ENCODE measurements at places on chromosomes 5 and 9.

- DNase-seq = no peak
Observed at GRCh38 chr5:83889971-83890745, 169.5 kb upstream of the HAPLN1 start.

DNA sequence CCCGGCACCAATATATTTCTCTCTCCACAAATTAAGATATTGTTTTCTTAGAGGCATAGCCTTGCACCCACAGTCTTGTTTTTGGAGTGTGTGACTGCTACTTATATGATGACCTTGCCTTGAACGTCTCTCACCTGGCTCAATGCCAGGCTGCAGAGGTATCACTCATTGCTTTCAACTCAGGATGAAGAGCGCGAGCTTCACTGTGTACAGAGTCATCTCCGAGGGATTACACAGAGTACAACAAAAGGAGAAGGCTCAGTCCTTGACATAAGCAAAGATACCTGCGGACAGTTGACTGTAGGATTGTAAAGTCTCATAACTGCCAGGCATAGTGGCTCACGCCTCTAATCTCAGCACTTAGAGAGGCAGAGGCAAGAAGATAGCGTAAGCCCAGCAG, 53.8 kb downstream of the CD180 start:
- no peak for DNase-seq

DNA sequence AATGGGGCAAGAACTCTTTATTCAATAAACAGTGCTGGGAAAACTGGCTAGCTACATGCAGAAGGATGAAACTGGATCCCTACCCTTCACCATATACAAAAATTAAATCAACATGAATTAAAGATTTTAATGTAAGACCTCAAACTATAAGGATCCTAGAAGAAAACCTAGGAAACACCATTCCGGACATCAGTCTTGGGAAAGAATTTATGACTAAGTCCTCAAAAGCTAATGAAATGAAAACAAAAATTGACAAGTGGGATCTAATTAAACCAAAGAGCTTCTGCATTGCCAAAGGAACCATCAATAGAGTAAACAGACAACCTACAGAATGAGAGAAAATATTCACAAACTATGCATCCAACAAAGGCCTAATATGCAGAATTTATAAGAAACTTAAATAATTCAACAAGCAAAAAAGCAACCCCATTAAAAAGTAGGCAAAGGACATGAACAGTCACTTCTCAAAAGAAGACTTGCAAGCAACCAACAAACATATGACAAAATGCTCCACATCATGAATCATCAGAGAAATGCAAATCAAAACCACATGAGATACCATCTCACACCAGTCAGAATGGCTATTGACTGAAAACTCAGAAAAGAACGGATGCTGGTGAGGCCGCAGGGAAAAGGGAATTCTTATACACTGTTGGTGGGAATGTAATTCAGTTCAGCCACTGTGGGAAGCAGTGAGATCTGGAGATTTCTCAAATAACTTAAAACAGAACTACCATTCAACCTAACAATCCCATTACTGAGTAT, 104.3 kb upstream of the MAP3K1 start:
- DNase-seq = no peak

- DNase-seq = no peak
Observed at GRCh38 chr9:24413651-24414050, 132.0 kb downstream of the IZUMO3 start.

DNA sequence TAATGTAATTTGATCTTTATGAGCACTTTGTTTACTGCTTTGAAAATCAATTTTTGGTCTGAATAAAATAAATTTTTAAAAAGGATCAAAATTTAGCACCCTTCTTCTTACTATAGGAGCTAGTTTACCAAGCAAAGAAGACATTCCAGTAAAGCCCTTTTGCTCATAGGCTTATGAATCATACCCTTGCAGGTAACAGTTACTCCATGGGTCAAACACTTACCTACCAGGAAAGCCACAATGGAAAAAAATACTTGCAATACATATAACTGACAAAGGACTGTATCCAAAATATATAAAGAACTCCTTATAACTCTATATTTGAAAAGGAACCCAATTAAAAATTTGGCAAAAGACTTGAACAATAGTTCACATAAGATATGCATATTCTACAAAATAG, 66.6 kb downstream of the SHOC1 start:
- DNase-seq = no peak

DNA sequence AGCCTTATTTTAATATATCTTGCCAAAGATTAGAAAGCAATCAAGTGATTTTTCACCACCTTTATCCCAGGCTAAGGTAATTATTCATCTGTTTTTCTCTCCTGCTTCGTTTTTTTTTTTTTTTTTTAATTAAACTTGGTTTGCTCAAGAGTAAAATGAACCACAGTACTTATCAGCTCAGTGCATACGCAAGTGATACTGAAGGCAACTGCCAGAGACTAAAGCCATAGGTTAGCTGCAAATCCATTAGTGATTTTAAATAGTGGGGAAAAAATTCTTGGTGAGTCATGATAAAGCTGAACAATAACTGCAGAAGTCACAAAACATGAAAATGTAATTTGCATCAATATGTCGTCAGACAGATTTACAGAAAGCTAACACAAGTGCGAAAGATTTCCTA, 829.1 kb downstream of the PTPRD start:
- no peak for DNase-seq

- DNase-seq = no peak
Observed at GRCh38 chr5:122054266-122054665, 23.8 kb downstream of the LOX start.

DNA sequence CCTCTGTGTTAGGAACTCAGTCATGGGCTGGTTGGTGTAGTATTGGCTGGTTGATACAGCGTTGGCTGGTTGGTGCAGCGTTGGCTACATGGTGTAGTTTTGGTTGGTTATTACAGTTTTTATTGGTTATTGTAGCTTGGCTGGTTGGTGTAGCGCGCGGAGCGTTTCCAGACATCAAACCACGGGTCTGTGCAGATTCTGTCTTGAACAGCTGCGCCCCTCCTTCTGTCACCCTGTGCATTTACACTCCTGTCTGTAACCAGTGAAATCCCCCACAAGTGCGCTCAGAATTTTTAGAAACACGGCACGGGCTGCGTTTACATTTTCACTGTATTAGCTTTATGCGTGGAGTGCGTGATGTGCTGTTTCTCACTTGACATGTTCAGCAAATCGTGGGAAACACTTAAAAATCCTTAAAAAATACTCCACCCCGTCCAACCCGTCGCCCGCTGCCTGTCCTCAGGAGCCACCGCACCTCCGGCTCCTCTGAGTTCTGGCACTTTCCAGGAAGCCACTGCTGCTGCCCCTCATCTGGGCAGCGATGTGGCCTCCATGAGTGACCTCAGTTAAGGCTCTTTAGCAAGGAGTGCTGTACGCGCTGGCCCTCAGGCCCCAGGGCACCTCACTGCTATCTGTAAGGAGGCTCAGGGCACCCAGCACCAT, 20.8 kb downstream of the NKD2 start:
- no peak for DNase-seq

DNA sequence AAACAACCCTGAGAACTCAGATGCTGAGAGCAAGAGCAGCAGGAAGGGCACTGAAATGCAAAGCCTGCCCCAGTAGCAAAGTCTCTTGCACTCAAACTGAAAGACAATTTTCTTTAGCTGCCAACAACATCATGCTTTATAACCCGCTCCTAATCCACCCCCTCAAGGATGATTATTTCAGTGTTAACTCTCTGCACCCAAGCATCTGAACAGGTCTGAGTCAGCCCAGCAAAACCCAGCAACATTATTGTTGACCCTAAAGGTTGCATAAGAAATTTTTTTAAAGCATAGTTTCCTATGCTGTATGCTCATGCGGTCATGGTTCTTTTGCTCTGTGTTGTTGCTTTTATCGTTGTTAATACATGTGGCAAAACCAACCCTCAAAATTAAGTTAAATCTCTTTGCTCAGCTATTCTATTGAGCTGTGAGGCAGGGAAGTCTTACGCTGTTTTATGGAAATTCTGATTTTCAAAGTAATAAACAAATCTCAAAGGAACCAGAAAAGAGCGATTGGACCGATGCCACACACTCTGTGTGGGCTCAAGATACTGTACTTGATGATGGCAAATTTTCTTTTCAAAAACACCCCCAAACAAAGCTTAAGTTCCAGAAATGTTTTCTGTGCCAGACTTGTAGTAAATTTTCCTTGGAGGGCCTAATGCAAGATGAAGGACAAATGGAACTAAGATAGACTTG, 440.6 kb upstream of the MPDZ start:
- no peak for DNase-seq

- no peak for DNase-seq
Observed at GRCh38 chr5:148913985-148914431, 87.6 kb downstream of the ADRB2 start.
